ENCODE measurements at places on chromosomes 4 and X.

DNA sequence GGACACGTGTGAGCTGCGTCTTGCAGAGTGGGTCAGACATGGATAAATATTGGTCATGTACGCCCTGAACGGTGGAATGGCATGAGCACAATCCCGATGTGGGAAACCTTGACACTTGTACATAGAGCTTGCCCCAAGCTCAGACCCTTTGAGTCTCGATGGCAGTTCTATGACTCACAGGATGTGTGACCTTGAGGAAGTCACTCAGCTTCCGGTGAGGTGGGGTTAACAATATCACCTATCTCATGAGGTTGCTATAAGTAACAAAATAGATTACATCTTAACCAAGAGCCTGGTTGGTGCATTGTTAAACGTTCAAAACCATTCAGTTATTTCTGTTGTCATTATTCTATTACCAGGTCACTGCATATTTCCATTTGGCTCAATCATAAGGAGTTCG, 109.1 kb upstream of the TBL1X start:
- no peaks in the 10 kb centered on the region for H3K27me3 ChIP-seq
- no peak overlapping the region for H3K27ac ChIP-seq
- DNase-seq, result no peak
- no peak overlapping the region for H3K4me3 ChIP-seq
- H3K4me1 ChIP-seq, result peaks cover 5% of the 10 kb centered on the region

GRCh38 chrX:44669626-44670025, 127.0 kb upstream of the FUNDC1 start:
- no peaks in the 10 kb centered on the region for H3K36me3 ChIP-seq
- H3K27me3 ChIP-seq, result no peaks in the 10 kb centered on the region
- no peaks in the 10 kb centered on the region for H3K4me1 ChIP-seq
- H3K4me3 ChIP-seq, result no peak overlapping the region
- no peak for DNase-seq

DNA sequence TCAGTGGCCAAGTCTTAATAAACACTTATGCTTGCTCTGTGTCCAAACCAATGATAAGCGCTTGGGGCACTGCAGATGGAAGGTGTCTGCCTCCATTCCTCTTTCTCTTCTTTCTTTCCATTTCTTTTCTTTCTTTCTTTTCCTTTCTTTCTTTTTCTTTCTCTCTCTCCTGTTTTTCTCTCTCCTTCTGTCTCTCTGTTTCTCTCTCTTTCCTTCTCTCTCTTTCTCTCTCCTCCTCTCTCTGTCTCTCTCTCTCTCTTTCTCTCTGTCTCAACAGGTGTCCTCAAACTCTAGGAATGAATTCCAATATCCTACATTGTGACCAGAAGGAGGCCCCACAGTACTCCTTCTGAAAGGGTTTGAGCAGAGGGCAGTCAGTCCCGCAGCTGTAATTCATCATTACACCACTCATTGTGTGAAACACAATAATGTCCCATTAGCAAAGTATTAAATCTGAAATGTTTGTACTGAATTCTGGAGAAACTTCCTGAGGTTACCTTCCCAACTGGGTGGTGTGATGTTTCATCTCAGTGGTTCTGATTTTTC, 66.5 kb upstream of the PAGE1 start:
- DNase-seq, result no peak
- H3K4me1 ChIP-seq, result no peaks in the 10 kb centered on the region
- H3K4me3 ChIP-seq, result no peak overlapping the region
- no peaks in the 10 kb centered on the region for H3K27me3 ChIP-seq
- H3K36me3 ChIP-seq, result no peaks in the 10 kb centered on the region
- H3K27ac ChIP-seq, result no peak overlapping the region

DNA sequence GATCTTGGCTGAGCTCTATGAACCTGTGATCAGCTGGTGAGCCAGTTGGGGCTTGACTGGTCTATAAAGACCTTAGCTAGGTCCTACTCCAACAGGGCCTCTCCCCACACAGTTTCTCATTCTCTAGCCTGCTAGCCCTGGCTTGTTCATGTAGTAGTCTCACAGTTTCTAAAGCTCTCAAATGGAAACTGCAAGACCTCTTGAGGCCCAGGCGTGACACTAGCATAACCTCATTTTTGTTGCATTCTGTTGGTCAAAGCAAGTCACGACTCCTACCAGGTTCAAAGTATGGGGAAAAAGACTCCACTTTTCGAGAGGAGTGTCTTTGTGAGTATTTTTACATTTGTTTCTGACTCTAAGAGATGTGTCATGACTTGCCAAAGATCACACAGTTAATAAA, 50.9 kb downstream of the CEP44 start:
- H3K27ac ChIP-seq, result peak overlapping the region; percentile 65
- no peaks in the 10 kb centered on the region for H3K36me3 ChIP-seq
- DNase-seq, result peak; percentile 40
- H3K4me3 ChIP-seq, result no peak overlapping the region
- no peaks in the 10 kb centered on the region for H3K27me3 ChIP-seq
- H3K4me1 ChIP-seq, result peaks cover 7% of the 10 kb centered on the region

GRCh38 chr4:149211876-149212275, 603.8 kb downstream of the IQCM start:
- H3K27me3 ChIP-seq, result no peaks in the 10 kb centered on the region
- H3K27ac ChIP-seq, result no peak overlapping the region
- H3K4me1 ChIP-seq, result no peaks in the 10 kb centered on the region
- DNase-seq, result no peak
- H3K36me3 ChIP-seq, result no peaks in the 10 kb centered on the region

DNA sequence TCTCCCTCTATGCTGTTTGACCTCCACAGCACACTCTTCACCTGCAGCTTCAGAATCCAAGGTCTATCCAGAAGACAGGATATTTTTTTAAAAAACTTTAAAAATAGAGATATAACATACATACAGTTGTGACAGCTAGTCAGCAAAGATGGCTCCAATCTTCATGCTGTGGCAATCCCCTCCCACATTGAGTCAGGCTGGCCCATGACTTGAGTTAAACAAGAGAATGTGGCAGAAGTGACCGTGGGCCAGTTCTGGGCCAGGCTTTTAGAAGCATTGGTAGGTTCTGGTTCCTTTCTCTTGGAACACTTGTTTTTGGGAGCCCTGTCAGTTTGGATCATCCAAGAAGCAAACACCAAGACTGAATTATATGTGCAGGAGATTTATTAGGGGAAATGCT, 36.1 kb upstream of the REPS2 start:
- no peak overlapping the region for H3K4me3 ChIP-seq
- H3K27ac ChIP-seq, result no peak overlapping the region
- H3K27me3 ChIP-seq, result no peaks in the 10 kb centered on the region

GRCh38 chr4:186240848-186241491, 13.7 kb downstream of the KLKB1 start:
- H3K27ac ChIP-seq, result no peak overlapping the region
- no peak overlapping the region for H3K4me3 ChIP-seq
- no peaks in the 10 kb centered on the region for H3K36me3 ChIP-seq

DNA sequence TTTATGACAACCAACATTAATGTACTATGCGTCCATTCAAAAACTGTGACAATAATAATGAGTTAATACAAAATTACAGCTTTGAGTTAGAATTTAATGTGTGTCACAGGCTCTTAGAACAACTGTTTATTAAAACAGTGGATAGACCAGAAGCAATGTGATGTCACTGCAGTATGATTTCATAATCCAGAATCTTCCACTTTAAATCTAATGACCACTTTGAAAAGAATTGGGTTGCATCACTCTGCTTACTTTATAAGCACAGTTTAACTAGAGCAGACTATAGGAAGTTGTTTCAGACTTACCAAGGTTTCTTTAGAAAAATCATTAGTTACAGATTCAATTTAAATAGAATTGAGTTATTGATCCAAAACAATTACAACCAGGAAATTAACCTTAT, 758.5 kb downstream of the KCTD8 start:
- H3K27me3 ChIP-seq, result no peaks in the 10 kb centered on the region
- H3K4me1 ChIP-seq, result no peaks in the 10 kb centered on the region
- no peaks in the 10 kb centered on the region for H3K36me3 ChIP-seq
- no peak overlapping the region for H3K4me3 ChIP-seq
- no peak for DNase-seq
- H3K27ac ChIP-seq, result no peak overlapping the region

DNA sequence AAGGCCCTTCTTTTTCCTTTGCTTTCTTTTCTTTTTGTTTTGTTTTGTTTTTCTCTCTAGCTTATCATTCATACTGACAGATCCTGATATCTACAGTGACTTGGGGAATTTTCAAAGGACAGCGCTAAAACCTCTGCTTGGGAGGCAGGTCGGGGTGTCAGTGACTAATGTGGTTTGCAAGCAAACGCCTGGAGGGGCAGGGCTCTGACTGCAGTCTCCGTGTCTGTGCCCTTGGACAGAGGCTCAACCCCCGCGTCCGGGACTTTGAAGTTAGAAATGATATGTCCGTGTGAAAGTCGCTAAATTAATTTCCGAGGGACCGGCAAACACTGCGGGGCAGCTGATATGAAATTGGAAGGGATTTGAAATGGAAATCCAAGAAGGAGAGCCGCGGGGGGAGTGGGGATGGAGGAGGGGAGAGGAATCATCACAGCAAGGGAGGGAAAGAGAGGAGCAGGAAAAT, 312.4 kb downstream of the DHRSX start:
- H3K4me3 ChIP-seq, result no peak overlapping the region
- no peak overlapping the region for H3K27ac ChIP-seq
- H3K36me3 ChIP-seq, result no peaks in the 10 kb centered on the region
- H3K4me1 ChIP-seq, result no peaks in the 10 kb centered on the region
- no peak for DNase-seq

GRCh38 chr4:89306486-89307177, 968 bp downstream of the GPRIN3 start:
- H3K4me1 ChIP-seq, result no peaks in the 10 kb centered on the region
- no peak overlapping the region for H3K4me3 ChIP-seq
- no peak overlapping the region for H3K27ac ChIP-seq
- H3K36me3 ChIP-seq, result no peaks in the 10 kb centered on the region

- no peak overlapping the region for H3K27ac ChIP-seq
- H3K36me3 ChIP-seq, result no peaks in the 10 kb centered on the region
- no peak overlapping the region for H3K4me3 ChIP-seq
- DNase-seq, result no peak
- peaks cover 8% of the 10 kb centered on the region for H3K4me1 ChIP-seq
- no peaks in the 10 kb centered on the region for H3K27me3 ChIP-seq
These were observed 40.5 kb downstream of the RBPJ start for GRCh38 chr4:26361297-26361696.

DNA sequence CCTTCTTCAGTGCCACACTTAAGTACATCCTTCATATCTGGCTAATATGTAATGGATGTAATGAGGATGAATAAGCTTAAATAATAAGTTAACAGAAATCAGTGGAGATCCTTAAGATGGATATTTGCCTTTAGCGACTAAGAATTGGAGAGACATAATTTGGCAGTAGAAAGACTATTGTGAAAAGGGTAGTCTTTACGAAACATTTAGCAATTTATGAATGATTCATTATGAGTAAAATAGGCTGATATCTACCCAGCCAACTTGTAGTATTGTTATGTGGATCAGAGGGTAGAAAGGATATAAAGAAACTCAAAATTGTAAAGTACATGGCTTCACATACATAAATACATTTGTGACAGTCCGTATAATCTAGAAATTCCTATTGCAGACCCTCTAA, 2371.8 kb downstream of the PCDH7 start:
- H3K36me3 ChIP-seq, result no peaks in the 10 kb centered on the region
- no peaks in the 10 kb centered on the region for H3K4me1 ChIP-seq
- no peak overlapping the region for H3K4me3 ChIP-seq
- no peak overlapping the region for H3K27ac ChIP-seq

DNA sequence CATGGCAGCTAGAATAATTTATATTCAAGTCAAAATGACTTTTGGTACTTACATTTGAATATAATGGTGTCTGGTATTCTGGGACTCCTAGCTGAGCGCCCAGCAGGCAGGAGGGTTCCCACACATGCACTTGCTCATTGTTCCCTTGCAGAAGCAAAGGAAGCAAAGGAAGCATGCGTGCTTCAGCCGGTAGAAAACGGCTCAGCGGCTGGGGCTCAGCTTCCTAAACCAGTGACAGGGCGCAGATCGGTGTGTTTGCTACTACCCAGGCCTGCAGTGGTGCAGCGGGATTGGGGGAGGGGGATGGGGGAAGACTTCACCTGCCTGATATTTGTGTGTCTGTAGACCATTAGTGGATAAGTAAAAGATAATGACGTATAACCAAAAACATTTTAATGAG, 978.3 kb upstream of the TENM3 start:
- no peaks in the 10 kb centered on the region for H3K4me1 ChIP-seq
- H3K4me3 ChIP-seq, result no peak overlapping the region
- no peaks in the 10 kb centered on the region for H3K27me3 ChIP-seq
- DNase-seq, result no peak

GRCh38 chr4:89664521-89664920, 172.4 kb downstream of the SNCA start:
- H3K4me1 ChIP-seq, result no peaks in the 10 kb centered on the region
- H3K36me3 ChIP-seq, result no peaks in the 10 kb centered on the region
- H3K4me3 ChIP-seq, result no peak overlapping the region
- no peak overlapping the region for H3K27ac ChIP-seq
- no peak for DNase-seq
- H3K27me3 ChIP-seq, result no peaks in the 10 kb centered on the region

- no peak overlapping the region for H3K27ac ChIP-seq
- no peak overlapping the region for H3K4me3 ChIP-seq
- no peaks in the 10 kb centered on the region for H3K27me3 ChIP-seq
- H3K4me1 ChIP-seq, result peaks cover 16% of the 10 kb centered on the region
- no peaks in the 10 kb centered on the region for H3K36me3 ChIP-seq
These were observed 43.6 kb upstream of the TBC1D9 start for GRCh38 chr4:140799686-140800225.

- H3K27ac ChIP-seq, result no peak overlapping the region
- DNase-seq, result no peak
- no peak overlapping the region for H3K4me3 ChIP-seq
- H3K4me1 ChIP-seq, result no peaks in the 10 kb centered on the region
- H3K27me3 ChIP-seq, result no peaks in the 10 kb centered on the region
These were observed 46.0 kb downstream of the TFDP3 start for GRCh38 chrX:133171962-133172708.

DNA sequence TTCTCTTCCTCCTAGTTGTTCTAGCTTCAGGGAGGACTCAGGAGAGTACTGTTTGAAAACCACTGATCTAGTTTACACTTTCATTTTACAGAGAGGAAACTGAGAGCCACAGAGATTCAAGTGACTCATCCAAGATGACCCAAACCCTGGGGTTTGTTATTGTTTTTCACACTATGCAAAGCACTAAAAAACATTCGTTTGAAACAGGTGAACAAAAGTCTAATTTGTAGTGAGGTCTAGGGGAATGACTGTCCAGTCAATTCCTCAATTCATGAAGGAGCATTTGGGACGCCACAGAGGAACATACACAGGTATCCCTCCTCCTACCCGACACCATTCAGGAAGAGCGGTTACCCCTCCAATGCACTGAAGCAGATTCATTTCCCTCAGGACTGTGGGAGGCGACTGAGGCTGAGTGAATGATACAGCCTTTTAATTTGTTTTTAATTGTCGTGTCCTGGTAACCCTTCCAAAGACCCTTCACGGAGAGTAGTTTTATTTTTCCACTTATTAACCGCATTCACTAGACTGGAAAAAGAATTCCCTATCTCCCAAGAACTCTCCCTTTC, 30.3 kb downstream of the TLR10 start:
- H3K36me3 ChIP-seq, result no peaks in the 10 kb centered on the region
- peak; percentile 62 for DNase-seq
- peaks cover 21% of the 10 kb centered on the region for H3K4me1 ChIP-seq
- peak overlapping the region; percentile 33 for H3K27ac ChIP-seq
- H3K4me3 ChIP-seq, result 0 out of 2 replicates have a peak overlapping the region, but pooled peaks have one; percentile 5
- H3K27me3 ChIP-seq, result no peaks in the 10 kb centered on the region

GRCh38 chrX:34886011-34886410, 56.6 kb upstream of the FAM47B start:
- no peaks in the 10 kb centered on the region for H3K36me3 ChIP-seq
- H3K27me3 ChIP-seq, result no peaks in the 10 kb centered on the region
- DNase-seq, result no peak
- H3K27ac ChIP-seq, result no peak overlapping the region
